GM03348 (cell line): ENCODE measurements at places on chromosomes 2 and 18.

GRCh38 chr2:69975136-69975852 is 13.9 kb upstream of the ASPRV1 start:
- no peak for DNase-seq

DNA sequence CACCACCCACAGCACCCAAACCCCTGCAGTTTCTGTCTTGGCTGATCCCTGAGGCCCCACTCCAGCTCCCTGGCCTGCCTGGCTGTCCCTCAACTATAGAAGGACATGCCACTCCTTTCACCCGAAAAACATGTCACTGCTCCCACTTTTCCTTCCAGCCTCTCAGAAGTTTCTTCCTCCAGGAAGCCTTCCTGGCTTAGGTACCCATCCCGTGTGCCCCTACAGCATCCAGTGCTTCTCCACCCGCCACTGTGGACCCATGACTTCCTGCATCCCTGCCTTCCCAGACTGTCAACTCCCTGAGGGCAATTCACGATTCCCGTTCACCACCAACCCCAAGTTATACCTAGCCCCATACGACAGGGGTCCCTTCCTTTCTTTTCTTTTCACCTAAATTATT is 21.5 kb downstream of the ARID5A start:
- no peak for DNase-seq

DNA sequence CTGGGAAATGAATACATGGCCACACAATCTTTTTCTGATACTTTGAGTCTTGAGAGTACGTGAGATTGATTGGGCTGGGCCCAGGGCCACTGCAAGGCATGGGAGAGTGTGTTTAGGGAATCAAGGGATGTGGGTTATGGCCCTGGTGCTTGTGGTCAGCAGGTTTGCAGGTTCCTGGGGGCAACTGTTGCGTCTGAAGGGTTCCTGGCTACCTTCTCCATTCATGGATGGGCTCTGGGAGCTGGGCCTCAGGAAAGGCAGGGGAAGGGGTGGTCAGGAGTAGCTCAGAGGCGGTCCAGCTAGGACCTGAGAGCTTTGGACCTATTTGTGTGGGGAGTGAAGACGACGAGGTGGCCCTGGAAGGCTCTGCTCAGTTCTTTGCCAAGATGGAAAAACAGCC is 8.4 kb upstream of the ZAP70 start:
- DNase-seq = no peak

GRCh38 chr2:72984172-72984671 is 66.9 kb downstream of the EMX1 start:
- no peak for DNase-seq

- DNase-seq = no peak
Observed at GRCh38 chr18:12701161-12701560, 1.4 kb downstream of the CEP76 start.

GRCh38 chr2:41647468-41648050 is 400.3 kb upstream of the PKDCC start:
- DNase-seq = no peak

DNA sequence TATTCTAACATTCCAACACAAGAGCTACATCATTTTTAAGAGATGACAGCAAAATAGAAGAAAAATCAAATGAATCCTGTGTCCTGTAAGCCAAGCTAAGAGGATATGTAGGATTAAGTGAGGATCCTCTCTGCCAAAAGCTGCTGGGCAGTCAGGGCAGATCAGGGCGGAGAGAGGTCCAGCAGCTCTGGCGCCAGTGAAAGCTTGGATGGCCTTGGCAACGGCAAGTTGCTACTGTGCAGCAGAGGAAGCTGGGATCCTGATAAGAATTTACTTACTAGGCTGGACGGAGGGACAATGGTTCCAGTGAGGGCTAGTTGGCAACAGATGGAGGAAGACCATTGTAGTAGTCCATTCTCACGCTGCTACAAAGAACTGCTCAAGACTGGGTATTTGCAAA is 391.5 kb downstream of the XIRP2 start:
- DNase-seq = no peak

- DNase-seq = no peak
Observed at GRCh38 chr2:202133909-202134265, 60.8 kb downstream of the KIAA2012 start.

DNA sequence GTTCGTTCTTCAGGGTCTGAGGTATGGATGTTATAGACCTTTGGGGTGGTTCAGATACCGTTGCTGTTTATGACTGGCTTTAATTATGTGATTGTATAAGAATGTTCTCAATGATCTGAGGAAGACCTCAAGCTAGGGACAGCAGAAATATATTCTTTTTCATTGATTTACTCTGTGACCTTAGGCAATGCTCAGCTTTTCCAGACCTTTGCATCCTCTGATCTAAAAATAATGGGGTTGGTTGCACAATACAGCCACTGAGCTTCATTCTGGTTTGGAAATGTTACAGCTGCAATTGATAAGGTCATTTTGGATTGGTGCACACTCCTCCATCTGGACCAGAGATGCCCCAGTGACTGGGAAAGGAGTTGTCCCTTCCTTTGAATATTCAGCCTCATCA is 17.2 kb upstream of the CABYR start:
- DNase-seq = no peak

DNA sequence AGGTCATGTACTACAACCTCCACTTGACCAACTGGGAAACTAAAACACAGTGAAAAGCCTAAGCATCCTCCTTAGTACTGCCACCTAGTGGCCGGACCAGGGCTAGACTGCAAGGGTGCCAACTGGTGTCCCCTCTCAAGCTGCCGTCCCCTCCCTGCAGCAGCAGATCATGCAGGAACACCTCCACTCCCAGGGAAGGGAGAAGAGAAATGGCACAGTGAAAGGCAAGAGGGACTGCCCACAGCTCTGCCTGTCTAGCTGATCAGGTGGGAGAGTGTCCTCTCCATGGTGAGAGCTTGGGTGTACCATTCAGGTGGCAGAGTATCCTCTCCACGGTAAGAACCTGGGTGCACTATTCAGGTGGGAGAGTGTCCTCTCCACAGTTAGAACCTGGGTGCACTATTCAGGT is 78.1 kb downstream of the AAK1 start:
- peak; percentile 36 for DNase-seq

- no peak for DNase-seq
Observed at GRCh38 chr2:145157036-145157675, 637.2 kb upstream of the ZEB2 start.

DNA sequence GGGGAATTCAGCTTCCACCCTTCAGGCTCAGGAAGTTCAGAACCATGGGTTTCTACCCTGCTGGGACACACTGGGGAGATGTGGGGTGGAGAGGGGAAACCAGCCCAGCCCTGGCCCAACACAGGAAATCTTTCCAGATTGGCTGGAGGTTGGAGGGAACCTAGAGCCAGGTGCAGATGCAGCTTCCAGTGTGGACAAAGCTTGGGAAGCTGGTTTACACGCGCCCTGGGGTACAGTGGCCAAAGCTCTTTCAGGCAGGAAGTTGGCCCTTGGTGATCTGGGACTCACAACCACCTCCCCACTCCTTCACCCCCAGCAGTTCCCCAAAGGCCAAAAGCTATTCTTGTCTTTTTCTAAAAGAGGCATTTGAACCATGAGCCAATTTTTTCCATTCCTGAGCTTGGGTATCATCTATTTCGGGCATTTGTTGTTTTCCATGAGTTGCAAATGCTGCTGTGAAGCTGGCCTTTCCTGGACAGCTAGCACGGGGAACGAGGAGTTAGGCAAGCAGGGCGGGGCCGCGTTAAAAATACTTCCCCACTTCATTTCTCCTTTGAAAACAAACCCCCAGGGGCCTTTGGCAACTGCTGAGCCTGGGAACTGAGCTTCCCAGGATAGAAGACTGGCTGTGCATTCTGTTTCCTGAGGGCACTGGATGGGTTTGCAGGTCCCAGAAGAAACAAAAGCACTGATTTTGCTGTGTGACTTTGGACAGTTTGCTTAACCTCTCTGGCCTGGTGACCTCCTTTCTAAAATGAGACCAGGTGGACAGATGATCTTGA is 3.1 kb upstream of the ARID5A start:
- peak; percentile 84 for DNase-seq

DNA sequence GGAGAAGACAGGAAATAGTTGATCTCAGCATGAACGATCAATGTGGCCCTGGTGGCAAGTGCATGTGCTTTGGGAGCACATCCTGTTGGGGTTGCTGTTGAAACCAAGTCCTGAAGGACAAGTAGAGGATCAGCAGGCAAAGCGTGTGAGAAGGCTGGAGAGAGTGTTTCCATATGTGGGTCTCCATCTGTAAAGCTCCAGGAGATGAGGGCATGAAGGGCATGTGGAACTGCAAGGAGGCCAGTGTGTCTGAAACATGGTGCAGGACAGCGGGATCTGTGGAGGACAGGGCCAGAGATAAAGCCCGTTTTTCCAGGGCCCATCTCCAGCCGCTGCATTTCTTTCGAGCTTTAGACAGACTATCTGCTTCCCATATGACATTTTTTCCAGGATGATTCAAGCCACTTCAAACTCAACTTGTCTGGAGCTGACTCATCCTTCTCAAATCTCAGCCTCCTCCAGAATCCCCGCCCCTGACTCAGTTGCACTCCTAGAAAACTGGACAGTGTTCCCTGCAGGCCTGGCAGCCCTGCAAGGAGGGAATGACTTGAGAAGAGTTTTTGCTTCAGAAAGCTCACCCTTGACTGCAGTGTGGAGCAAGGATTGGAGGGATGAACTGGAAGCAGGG is 226.1 kb downstream of the VAPA start:
- peak; percentile 81 for DNase-seq

- DNase-seq = peak; percentile 56
Observed at GRCh38 chr2:207046724-207047123, 107.4 kb downstream of the CPO start.

DNA sequence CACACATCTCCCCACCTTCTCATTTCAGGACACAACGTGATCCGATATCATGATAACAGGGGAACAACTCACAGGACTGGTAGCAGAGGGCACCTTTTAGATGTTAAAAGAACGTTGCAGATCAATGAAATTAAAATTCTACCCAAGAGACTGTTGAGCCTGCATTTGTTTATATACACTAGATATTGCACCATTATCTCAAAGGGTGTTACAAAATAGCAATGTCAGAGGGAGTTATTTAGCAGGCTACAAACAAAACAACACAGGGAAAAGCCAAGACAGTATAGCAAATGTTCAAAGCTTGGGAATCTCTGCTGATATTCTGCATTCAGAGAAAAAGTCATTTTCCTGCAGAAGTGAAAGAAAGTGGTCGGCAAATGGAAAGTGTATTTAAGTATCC is 139.5 kb downstream of the MYO5B start:
- DNase-seq = no peak

DNA sequence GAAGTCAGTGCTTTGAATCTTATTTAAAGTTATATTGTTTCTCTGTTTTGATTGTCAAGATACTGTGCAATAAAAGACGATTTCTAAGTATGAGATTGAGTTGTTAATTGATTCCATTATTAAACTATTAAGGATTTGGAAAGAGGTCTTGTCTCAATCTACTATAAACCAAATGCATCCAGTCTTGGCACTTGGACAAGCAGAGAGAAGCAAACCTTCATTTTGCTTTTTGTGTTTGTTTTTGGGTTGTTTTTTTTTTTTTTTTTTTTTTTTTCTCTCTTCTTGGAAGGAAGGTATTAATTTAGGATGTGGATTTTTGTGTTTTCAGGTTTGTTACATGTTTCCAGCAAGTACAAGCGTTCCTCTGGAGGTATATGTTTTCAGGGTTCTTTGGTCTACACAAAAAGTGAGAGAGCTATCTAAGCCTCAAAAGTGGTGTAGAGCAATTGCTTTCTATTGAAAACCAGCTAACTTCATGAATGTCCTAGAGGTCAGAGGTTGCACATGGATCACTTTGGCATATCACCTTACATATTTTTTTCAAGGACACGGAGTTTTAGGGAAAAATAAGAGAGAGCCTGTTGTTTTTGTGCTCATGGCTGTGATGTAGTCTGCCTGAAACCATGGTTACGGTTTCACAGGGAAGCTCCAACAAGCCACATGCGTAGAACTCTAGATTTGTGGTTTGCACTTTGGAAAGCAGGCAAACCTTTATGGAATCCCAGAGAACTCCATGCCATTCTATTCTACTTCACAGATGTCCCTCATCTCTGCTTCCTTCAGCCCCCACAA is 1.8 kb downstream of the PRKCE start:
- DNase-seq = no peak

GRCh38 chr2:11977766-11978524 is 231.5 kb downstream of the LPIN1 start:
- no peak for DNase-seq

DNA sequence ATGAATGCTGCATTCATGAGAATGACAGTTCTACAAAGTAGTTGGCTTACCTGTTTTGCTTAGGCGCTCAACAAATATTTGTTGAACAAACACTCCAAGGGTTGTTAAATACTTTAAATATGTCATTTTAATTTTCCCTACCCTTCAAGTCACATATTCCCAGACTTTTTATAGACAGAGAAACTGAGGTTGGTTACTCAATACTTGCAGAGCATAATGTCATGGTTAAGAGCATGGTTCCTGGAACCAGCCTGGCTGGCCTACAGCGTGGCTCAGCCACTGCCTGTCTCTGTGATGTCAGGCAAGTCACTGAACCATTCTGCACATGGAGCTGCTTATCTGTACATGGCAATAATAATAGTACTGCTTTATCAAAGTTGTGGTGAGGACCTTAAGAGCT is 120.0 kb upstream of the STK17B start:
- DNase-seq = no peak

GRCh38 chr2:226136739-226137138 is 662.9 kb downstream of the IRS1 start:
- no peak for DNase-seq

DNA sequence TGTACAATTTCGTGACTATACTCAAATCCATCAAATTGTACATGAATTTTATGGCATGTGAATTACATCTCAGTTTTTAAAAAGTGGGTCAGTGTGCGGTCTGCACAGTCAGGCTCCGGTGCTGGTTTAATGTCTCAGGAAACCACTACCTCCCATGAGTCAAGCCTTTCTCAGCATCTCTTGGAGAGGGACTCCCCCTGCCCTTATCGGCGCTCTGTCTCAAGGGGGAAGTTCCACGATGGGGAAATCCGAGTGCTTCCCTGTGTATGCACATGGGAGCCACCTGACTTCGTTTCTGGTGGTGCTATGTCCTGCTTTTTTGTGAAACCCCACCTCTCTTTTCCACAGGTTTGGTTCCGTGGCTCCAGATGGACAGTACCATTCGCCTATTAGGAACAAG is 72.5 kb downstream of the ACOXL start:
- DNase-seq = no peak
